HS-5 (cell line): ENCODE measurements at places on chromosomes 12 and 14.

DNA sequence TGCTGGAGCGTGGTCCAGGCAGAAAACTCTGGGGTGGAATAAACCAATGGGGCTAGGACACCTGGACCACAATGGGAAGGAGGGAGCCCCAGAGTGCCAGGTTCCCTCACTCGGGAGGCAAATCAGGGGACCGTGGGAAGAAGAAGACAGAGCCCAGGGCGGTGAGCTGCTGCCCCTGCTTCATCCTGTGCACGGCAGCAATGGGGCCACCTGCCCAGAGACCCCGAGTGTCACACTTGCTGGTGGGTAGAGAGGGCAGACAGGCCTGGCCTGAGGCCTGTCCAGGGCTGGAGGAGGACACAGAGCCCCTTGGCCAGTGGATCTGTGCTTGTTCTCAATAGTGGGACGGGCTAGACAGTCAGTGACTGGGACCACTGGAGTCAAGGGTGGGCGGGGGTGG, 58.2 kb downstream of the DIO3 start:
- DNase-seq, result no peak

GRCh38 chr12:103833891-103834290, 7.1 kb downstream of the NT5DC3 start:
- no peak for DNase-seq

- peak; percentile 50 for DNase-seq
Measured at GRCh38 chr14:89504602-89505313, 87.7 kb upstream of the FOXN3 start.

DNA sequence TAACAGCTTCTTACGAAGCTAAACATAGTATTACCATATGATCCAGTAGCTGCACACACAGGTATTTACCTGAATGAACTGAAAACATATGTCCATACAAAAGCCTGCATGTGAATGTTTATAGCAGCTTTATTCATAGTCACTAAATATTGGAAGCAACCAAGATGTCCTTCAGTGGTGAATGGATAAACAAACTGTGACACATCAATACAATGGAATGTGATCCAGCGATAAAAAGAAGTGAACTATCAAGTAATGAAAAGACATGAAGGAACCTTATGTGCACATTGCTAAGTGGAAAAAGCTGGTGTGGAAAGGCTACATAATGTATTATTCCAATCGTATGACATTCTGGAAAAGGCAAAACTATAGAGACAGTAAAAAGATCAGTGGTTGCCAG, 38.1 kb upstream of the JDP2 start:
- DNase-seq, result no peak

DNA sequence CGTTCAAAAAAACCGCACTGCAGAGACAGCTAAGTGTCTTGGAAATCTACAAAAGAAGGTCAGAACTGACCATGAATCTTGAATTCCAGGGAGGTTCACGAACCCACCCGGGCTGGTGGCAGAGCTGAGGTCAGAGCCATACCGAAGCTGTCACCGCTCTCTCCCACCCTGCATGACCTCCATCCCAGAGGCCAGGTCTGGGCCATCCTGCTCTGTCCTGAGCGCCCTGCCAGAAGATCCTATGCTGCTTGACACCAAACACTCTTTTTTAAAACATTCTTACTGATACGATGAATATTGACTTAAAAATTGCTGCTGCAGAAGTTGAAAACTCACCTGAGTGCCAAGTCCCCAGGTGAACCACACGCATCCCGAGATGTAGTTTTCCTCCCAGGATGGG, 329.1 kb upstream of the FKBP4 start:
- no peak for DNase-seq

GRCh38 chr14:92040431-92041051, 682 bp upstream of the TRIP11 start:
- DNase-seq, result no peak

GRCh38 chr12:20917269-20917668, 106.8 kb downstream of the SLCO1B3 start:
- no peak for DNase-seq

- no peak for DNase-seq
Measured at GRCh38 chr12:127342861-127343260, 924.1 kb upstream of the TMEM132C start.

- no peak for DNase-seq
Measured at GRCh38 chr12:69687390-69687789, 11.7 kb downstream of the BEST3 start.

DNA sequence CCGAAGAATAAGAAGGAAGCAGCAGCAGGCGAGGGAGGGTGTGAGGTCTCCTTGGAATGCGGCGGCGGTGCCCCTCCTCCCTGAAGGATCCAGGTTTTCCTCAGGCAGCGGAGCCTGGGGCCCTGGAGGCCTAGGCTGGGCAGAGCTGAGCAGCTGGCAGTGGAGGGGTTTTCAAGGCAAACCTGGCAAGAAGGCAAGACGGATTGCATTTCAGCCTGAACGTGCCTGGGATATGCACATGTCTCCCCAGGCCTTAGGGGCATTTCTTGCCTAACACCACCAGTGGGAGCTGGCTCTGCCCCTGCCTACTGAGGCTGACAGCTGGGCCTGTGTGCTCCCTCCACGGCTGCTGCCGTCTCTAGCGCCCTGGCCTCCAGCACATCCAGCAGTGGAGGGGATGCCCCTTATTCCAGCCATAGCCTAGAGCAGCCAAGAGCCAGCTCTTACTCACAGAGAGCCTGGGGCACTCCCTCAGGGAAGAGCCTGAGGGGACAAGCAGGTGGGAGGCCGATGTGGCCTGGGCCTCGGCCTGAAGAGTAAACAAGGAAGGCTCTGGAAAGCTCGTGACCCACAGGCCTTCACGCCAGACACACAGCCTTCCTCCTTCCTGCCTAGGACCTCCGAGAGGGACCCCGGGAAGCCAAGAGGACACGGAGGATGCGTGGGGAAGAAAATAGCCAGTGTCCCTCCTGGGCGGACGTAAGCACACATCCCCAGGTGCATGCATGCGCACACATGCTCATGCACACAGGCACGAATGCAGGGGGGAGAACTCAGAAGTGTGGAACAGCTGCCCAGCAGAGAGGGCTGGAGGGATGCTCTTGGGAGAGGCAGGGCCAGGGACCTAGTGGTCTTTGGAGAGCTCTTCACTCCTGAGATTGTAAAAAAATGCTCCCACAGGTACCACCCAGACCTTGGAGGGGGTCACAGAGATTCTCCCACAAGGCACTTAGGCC, 23.0 kb upstream of the EIF2B2 start:
- DNase-seq, result no peak

GRCh38 chr14:67532998-67533753, at the start of gene PLEKHH1:
Gene PLEKHH1, plus strand, starts transcription at chr14:67533290. Its CDS starts 8,578 bp downstream, at chr14:67541868.
- DNase-seq, result peak; percentile 18

DNA sequence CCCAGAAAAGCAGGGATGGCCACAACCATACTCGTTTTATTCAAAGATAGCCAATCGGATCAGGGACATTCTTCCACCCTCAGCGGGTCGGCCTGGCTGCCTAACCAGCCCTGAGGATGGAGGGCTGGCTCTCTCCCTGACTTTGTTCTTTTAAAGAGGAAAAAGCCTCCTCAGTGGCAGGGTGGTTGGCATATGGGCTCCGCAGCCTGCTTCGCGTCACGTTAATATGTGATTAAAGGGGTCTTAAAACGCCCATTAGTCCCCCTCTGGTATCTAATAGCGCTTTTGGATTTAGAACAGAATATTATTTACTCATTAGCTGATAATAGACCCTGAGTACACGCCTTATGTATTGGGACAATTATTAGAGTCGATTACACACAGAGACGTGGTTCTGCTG, 199.4 kb downstream of the PHETA1 start:
- DNase-seq, result no peak

DNA sequence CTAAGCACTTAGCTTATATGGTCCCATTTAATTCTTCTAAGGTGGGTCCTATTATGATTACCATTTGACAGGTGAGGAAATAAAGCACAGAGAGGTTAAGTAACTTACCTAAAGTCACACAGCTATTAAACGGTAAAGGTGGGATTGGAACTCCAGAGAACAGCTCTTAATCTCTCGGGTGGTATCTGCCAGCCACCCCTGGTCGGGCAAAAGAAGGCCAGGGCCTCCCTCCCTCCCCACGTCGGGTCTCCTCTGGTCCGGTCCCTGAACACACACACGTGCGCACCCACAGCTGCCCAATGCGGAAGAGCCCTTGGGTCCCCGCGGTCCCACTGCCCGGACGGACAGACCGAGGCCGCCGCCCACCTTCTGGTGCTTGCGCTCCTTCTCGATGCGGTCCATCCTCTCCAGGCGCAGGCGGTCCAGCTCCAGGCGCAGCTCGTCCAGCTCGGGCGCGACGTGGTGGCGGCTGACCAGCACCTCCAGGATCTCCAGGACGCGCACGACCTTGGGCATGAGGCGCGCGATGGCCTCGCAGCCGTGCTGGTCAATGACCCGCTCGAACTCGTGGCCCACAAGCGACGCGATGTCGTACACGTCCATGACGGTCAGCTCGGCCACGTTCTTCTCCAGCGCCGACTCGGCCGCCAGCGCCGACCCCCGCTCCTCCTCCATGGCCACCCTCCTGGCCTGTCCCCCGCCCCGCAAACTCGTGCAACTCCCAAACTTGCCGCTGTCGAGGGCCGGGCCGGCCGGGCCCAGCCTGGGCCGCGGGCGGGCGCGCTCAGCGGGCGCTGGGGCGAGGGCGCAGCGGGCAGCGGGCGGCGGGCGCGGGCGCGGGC, 490 bp downstream of the RILPL1 start:
- no peak for DNase-seq

- no peak for DNase-seq
Measured at GRCh38 chr12:102964872-102965271, 7.4 kb downstream of the ASCL1 start.

DNA sequence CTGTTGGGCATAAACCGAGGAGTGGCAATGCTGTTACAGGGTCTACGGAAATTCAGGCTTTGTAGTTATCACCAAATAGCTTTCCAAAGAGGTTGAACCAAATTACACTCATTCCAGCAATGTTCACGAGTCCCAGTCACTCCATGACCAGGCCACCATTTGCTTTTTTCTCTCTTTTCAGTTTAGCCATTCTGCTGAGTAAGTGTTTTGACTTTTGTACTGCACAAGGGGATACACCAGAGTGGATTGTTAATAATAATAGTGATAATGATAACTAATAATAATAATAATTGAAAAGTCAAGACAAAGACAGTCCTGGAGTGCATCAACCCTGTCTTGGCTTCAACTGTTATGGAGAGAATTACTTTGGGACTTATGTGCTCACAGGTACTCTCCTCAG, 343.5 kb downstream of the AACS start:
- no peak for DNase-seq

DNA sequence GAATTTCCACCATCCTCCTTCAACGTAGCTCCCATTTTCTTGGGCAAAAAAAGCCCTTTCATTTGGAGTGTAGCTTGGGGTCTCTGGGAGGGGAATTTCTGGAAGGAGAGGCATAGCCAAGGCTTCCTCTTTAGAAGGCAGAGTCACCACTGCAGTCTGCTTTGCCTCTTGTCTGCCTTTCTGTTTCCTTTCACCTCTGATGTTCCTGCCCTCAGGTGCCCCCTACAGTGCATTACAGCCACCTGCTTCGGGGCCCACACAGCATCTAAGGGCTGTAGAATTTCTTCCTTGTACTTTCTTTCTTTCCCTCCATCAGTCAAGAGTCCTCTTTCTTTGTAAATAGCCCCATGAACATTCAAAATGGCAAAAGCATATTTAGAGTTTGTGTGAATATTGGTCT, 1313.9 kb downstream of the TMEM121 start:
- no peak for DNase-seq

- no peak for DNase-seq
Measured at GRCh38 chr14:60245380-60246177, 3.4 kb upstream of the PPM1A start.

- DNase-seq, result no peak
Measured at GRCh38 chr12:237026-237815, 23.3 kb upstream of the SLC6A12 start.

DNA sequence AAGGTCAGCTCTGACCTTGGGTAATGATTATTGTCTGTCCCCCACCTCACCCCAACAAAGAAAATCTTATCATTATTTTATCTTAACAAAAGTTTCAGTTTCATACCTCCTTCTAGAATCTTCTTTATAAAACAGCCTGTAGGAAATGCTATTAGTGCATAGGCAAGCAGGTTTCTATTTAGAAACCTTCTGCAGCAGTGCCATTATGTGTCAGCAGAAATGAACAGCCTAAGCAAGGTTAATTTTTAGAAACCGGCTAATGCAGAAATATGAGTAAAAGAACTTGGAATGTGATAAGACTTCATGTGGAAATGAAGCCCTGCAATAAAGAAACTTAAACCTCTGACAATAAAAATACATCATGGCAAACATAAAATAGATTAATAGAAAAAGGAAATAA, 814.4 kb downstream of the FSCB start:
- DNase-seq, result peak; percentile 2

- no peak for DNase-seq
Measured at GRCh38 chr14:103074729-103075367, 9.2 kb upstream of the LBHD2 start.

DNA sequence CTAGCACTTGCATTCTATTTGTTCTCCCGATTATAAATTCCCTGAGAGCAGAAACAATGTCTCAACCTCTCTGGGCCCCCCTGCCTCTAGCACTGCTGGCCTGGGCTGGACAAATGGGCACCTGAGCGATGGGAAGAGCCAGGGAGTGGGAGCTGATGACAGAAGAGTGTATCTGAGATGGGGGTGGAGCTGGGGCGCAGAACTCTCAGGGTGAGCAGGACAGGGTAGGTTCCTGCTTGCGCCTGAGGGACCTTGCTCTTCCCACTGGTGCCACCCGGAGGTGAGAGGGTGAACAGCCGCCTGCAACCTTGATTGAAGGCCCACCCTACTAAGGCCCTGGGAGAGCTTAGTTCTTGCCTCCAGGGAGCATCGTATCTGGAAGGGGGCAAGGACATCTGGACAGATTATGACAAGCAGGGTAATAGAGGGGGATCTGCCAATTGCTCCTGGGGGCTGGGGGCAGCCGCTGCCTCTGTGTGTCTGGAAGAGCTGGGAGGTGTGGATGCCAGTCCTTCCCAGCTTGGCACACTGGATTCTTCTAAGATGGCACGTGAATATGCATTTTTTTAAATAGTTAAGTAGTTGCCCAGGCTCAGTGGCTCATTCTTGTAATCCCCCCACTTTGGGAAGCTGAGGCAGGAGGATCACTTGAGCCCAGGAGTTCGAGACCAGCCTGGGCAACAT, 43.0 kb upstream of the TSPAN9 start:
- DNase-seq, result no peak

- no peak for DNase-seq
Measured at GRCh38 chr12:56987011-56987410, 19.3 kb downstream of the ZBTB39 start.

GRCh38 chr12:59600171-59600570, 4.3 kb downstream of the SLC16A7 start:
- DNase-seq, result no peak
